ENCODE measurements at places on chromosomes 6 and 20.

- no peak for DNase-seq
Observed at GRCh38 chr6:49416195-49416594, 46.9 kb downstream of the MMUT start.

GRCh38 chr6:130815200-130816071, 11.8 kb upstream of the SMLR1 start:
- DNase-seq = no peak

- peak; percentile 86 for DNase-seq
Observed at GRCh38 chr6:118580585-118581419, 32.7 kb downstream of the PLN start.

DNA sequence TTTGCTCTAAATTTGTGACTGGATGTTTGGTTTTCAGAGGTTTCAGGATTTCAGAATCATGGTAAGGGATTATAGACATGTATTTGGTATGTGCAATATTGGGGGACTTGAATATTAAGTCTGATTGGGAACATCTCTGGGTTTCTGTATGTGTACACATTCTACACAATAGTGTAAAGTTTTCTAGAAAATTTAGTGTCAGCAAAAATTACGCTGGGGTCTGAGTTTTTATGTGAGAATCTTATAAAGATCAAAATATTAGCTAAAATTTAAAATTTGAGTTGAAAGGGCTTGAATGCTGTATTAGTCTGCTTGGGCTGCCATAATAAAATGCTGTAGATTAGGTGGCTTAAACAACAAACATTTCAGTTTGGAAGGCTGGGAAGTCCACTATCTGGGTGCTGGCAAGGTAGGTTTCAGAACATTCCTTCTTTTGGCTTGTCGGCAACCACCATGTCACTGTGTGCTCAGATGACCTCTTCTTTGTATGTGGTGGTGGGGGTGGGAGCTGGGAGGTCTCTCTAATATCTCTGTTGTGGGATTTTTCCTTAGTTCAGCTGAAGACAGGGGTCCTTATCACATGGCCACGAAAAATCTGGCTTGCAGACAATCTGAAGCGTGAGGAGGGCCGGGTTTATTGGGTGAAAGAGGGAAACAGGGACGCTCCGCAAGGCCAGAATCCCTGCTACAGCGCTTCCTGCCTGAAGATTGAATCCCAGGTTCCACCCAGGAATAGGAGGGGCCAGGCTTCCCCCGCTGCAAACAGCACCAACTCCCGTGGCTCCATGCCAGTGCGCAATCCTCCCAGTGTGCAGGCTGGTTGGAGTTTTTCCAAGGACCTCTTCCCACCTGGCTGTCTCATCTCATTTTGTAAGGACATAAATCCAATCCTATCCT, 299.7 kb downstream of the PLCB1 start:
- DNase-seq = no peak

DNA sequence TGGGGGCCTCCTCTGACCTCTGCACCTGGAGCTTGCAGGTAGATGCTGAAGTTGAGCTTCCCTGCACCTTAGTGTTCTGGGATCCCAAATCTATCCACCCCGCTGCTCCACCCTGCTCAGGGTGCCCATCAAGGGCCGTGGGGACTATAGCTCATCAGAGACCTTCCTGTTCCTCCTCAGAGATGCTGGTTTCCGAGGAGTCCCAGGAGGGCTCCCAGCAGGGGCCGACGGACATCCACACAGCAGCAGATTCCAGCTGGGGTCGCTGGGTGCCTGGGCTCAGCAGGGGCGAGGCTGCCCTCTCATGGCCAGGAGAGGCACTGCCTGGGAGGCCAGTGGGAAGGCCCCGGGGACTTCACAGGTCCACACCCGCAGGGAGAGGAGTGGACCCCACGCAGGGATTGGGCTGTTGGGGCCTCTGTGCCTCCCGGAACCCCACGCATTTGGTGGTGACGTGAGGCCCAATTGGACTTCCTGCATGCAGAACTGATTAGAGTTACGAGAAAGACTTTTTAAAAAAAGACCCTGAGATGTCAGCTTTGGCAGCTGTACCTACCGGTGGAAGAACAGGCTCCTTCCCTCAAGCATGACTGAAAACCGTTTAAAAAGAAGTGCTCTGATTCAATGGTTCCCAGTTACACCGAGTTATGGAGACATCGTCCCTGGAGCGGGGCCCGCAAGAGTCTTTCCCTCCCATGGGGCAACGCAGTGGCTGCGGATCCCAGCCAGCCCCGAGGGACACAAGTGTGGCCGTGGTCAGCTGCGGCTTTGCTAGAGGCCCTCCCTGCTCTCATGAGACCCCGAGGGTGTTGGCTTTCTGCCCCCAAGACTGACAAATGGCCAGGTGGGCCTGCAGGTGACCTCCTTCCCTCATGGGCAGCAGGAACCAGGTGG, 25.3 kb upstream of the SLCO4A1 start:
- peak; percentile 74 for DNase-seq

GRCh38 chr20:44400970-44401769, 45.7 kb downstream of the HNF4A start:
- DNase-seq = no peak

- DNase-seq = no peak
Observed at GRCh38 chr6:166752097-166752496, 125.0 kb upstream of the RPS6KA2 start.

DNA sequence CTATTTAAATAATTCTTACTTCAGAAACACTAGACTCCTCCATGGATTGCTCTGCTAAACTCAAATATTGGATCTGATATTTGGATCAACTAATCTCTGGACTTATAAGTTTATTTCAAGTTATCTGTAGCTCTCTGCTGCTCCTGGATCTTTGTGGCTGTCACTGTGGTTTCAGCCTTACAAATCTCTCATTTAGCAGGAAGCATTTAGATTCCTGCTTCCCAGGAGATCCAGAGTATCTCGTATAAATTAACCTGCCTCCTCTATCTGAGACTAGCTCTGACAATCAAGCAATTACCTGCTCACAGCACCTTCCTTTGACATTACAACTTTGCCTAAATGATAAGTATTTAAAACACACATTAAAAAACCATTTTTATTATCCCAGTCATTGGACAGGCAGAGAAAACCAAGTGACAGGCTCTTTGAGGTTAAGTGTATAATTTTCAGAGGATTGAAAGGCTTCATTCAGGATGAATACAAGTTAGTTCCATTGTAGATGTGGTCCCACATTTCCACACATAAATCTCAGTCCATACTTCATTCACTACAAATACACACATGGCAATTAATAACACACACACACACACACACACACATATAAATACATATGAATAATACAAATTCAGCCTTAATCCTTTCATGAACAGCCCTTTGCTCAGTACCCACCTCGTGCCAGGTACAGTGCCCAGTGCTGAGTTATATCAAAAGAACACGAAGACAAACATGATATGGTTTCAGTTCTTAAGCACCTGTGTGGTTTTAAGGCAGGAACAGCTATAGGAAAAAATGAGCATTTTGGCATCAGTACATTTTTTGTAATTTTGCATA, 55.5 kb upstream of the PLCB1 start:
- no peak for DNase-seq

DNA sequence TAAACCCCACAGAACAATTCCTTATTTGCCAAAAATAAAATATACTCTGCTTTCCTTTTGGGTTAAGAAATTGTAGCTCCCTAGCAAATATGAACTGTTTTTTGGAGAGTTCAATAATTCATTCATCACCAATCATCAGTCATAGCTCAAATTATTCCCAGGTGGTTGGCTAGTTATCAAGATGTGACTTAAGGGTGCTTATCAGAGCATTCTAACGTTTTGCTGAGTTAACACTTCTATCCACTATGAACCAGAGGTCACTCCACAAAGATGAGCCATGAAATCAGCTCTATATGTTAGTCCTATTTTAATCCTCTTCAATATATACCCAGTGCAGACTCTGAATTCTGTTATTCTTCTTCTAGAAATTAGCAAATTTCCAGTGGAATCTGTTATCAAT, 379.1 kb downstream of the TENT5A start:
- DNase-seq = no peak

GRCh38 chr20:33983371-33983770, 10.3 kb upstream of the RALY start:
- no peak for DNase-seq

- DNase-seq = no peak
Observed at GRCh38 chr6:142942238-142942637, 2.7 kb downstream of the HIVEP2 start.

DNA sequence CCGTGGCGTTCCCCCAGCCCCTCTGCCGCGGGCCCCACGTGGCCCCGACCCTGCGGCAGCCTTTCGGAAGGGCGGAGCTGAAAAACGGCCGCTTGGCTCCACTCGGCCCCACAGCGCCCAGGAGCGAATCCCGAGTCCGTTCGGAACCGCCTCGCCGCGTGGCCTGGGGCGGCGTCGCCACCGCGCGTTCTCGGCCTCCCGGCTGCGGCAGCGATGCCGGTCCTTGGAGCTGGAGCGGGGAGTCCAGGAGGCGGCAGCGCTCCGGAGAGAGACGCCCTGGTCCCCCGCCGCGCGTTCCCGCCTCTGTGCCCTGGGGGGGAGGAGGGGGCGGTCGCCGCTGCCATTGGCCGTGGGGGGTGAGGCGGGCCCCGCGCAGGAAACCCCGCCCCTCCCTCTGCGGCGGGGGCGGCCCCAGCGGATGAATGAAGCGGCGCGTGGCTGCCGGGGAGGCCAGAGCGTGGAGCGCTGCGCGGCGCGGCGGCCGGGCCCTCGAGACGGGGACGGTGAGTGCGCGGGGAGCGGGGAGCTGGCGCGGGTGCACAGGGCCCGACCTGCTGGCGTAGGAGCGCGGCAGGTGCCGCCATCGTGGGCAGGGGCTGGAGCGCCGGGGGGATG, at the start of gene SLCO4A1:
TSS of gene SLCO4A1 (plus strand) at position 453 of the 615 bp plus-strand sequence. CDS start 13,952 bp downstream, outside the sequence.
- DNase-seq = peak; percentile 49

DNA sequence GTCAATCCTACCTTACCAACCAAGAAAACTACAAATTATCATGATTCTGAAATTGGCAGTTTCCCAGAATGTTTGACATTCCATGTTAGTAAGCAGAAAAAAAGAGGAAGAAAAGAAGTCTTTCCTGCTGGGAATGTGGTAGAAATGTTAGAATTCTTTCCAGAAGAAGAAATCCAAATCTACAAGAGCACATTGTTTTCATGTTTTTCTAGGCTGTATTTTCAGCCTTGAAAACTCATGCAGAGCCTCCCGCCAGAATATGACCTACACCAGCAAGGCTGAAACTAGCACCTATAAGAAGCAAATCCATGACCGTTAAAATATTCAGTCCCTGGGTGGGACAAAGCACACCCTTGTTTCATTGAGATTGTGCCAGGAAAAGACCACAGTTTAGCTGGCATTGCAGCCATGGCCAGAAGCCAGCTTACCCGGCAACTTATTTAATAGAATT, 259.4 kb downstream of the GJA1 start:
- DNase-seq = peak; percentile 85

GRCh38 chr6:1665214-1665613, 55.5 kb downstream of the FOXC1 start:
- DNase-seq = no peak

GRCh38 chr6:10386220-10386619, 28.7 kb downstream of the TFAP2A start:
- no peak for DNase-seq

- DNase-seq = no peak
Observed at GRCh38 chr20:34517114-34517505, 888 bp downstream of the DYNLRB1 start.

DNA sequence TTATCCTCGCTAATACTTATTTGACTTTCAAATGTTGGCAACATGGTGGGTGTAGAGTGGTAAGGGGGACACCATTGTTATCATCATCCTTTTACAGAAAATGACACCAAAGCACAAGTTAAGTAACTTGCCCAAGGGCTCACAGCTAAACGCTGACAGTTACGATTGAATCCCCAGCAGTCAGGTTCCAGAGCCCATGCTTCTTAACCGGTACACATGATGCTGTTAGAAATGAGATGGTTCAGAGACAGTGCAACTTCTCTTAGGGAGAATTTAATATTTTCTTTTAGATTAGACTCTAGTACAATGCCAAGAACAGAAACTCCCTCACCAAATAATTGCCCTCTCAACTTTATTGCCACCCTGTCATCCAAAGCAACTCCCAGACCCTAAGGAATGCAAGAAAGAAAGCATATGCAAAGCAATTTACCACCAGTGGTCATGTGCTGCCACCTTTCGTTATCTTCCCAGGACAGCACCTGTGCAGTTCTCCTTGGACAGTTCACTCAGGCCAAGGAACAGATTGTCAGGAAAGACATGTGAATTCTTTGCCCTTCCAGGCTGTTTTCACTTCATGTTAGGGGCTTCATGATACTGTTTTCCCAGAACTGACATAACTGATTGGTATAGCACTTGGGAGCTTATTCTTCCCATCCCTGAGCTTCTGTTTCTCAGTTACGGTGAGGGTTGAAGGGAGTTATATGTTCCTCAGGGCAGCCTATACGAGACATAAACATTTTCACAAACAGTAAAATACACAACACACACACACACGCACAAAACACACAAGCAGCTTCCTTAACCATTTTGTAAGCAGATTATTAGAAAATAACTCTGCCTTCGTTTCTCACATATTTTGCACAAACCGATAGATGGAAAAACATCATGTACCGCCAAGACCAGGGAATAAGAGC, 5.1 kb downstream of the HLA-DMA start:
- DNase-seq = peak; percentile 47

- DNase-seq = peak; percentile 22
Observed at GRCh38 chr6:131787766-131788712, 19.8 kb upstream of the ENPP1 start.

- DNase-seq = no peak
Observed at GRCh38 chr20:62401331-62401779, 5.7 kb downstream of the CABLES2 start.

- peak; percentile 25 for DNase-seq
Observed at GRCh38 chr6:1615151-1615852, 5.6 kb downstream of the FOXC1 start.

GRCh38 chr20:10928841-10929421, 255.1 kb upstream of the JAG1 start:
- DNase-seq = no peak

DNA sequence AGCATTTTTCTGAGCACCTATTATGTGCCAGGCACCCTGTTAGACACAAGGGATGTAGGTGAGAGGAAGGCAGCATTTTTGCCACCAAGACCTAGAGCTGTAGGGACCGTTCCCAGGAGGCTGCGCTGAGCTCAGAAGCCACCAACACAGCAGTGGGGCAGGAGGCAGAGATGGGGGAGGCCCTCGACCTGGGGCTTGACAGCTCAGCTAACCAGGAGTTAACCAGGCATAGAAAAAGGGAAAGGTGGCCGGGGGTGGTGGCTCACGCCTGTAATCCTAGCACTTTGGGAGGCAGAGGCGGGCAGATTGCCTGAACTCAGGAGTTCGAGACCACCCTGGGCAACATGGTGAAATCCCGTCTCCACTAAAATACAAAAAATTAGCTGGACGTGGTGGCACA, 29.5 kb downstream of the KIF25 start:
- no peak for DNase-seq
